ENCODE measurements at places on chromosomes 12 and 14.

DNA sequence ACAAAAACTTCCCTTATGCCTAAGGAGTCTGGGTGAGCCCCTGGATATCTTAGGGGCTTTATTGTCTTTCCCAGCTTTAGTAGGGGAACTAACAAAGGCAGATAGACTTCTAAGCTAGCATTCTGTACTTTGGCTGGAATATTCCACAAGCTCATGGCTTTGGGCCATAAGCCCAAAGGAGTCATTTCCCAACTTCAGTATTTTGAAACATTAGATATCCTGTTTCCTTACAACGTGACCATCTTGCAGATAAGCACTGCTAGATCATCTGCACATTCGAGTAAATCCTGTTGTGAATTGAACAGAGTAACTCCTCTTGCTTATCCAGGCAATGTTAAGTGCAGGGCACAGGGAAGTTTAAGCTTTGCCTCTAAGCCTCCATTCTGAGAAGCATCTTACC lies 70.6 kb upstream of the ACTN1 start:
- DNase-seq: no peak

GRCh38 chr12:82650627-82651337 lies 35.9 kb upstream of the TMTC2 start:
- DNase-seq: no peak

GRCh38 chr14:28661171-28661772 lies 105.3 kb upstream of the FOXG1 start:
- no peak for DNase-seq

GRCh38 chr14:64855721-64856528 lies 23.8 kb downstream of the SPTB start:
- DNase-seq: no peak

- DNase-seq: no peak
Observed at GRCh38 chr12:24095245-24095644, 145.8 kb upstream of the SOX5 start.

DNA sequence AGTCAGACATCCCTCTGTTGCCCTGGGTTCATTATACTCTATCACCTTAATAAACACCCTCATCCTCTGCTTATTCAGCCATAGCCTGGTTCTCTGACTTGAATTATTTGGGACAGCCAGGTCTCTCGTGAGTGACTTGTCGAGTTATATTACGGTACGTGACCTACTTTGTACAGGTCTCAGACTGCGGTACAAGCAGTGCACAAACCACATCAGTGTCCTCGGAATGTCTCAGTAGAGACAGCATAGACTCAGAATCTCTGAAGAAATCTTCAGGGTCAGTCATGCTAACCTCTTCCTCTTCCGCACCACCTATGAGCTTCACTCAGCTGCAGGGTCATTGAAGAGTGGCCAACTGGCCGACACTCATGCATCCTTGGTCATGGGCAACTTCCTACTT lies 860.8 kb downstream of the BCL11B start:
- DNase-seq: no peak

DNA sequence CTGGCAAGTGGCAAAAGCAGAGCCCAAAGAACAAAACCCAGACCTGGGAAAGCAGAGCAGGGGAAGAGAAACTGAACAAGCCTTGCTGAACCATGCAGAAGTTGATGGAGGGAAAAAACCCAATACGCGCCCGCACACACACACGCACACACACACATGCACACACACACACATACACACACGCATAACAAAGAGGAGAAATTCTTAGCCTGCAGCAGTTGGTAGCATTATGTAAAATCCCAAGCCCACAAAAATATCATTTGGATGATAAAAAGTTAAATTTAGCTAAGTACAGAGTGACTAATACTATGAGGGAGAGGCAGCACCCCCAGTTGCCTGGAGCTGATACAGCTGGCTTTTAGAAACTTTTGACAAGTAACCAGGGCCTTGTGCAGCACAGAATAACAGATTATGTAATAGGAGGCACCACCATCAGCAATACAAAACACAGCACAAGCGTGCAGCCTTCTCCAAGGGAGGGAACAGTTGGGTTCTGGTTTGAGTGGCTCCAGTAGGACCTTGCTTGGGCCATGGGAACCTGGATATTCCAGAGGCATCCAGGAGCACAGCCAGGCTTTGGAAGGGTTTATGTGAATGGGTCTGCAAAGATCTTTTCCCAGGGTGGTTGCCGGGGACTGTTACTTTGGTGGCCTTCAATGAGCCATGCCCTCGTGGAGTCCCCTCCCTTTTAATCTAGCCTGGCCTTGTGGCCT lies 35.3 kb downstream of the PITPNM2 start:
- DNase-seq: no peak

DNA sequence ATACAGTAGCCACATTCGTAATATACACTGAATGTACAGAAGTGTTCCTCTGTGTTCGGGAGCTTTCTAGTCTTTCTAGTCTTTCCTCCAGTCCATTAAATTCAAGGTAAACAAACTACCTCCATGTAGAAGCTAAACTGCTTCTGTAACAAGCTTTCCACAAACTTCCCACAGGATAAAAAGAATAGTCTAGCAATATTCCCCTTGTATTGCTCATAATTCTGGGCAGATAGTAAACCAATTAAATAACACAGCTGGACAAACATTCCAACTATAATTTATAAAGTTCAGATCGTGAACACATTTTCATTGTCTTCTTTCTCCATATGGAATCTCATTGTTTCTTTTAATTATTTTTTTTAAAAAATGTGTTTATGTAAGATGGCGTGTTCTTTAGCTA lies 307.2 kb downstream of the AEBP2 start:
- no peak for DNase-seq

DNA sequence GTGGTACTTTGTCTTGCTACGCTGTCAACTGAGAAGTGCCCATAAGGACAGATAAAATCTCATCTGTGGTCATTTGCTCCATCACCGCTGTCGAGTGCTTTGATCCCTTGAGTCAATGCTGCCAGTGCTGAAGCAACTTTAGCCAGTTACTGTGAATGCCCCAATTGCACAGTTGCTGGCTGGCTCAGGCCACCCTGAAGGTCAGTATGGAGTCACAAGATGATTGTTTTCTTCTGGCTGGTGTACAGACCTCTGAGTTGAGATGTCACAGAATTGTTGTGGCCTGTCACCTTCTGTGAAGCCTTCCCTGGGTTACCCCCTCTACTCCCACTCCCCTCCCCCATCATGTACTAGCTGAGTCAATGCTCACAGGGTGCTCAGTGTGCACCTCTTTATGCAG lies 92.9 kb downstream of the PELI2 start:
- DNase-seq: no peak

DNA sequence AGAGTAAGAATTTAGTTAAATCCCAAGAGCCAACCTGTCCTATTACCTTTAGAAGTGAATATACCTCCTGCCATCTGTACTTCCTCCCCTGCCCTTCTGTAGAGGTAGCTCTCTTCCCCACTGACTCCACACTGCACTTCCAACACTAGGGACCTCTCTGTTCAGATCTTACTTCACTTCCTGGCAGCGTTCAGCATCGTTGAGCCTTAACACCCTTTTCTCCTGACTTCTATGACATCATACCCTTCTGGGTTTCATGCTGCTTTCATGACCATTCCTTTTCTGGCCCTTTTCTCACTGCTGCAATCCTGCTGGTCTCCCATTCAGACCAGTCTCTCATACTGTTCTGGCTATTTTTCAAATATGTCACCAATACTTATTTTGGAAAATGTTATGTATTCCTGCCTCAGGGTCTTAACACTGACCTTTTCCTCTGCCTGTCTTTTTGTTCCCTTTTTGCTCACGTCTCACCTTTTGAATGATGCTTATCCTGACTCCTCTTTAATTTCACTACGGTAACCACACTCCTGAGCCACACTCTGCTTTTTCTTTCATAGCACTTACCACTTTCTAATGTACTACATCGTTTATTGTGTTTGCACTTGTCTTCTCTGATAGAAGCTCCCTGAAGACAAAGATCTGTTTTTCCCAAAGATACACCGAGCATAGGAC lies 67.6 kb downstream of the PLEKHA5 start:
- no peak for DNase-seq

GRCh38 chr14:67263499-67264149 lies 22.4 kb downstream of the PALS1 start:
- DNase-seq: no peak

- DNase-seq: no peak
Observed at GRCh38 chr14:100083706-100084105, 18.5 kb downstream of the EVL start.

DNA sequence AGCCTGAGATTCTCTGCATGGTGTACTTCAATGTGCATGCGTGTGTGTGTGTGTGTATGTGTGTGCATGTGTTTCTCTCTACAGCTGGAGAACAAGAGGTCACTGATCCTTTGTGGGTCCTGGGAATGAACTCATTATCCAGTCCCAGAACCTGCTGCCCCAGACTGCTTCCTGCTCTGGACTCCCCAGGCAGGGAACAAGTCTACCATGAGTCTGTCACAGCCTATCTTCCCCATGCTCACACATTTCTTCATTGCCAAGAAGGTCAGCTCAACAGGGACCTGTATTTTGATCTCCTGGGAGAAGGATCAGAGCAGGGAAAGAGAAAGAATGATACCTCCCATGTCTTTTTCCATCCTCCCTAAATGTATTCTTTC lies 2.9 kb upstream of the AGAP2 start:
- no peak for DNase-seq

DNA sequence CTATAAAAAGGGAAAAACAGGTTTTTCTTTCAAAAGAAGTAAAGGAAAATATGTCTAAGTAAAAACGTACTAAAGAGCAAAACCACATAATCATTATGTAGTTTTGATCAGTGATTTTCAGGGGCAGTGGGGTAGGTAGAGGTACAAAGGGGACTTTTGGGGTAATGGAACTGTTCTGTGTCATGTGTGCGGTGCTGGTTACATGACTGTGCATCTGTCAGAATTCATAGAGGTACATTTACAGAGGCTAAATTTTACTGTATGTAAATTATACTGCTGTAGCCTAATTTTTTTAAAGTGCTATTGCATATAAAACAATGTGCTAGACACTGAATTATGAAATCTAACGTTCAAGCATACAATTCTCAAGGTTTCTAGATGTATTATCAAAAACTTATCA lies 2.0 kb downstream of the ESR2 start:
- no peak for DNase-seq

Data from stimulated activated CD4-positive, alpha-beta T cell treated with anti-CD3 and anti-CD28 coated beads, Interleukin-1b, Interleukin-23, amount 100 ng/mL, for 4 hours (primary cell).